T-helper 1 cell treated with Interleukin-12 subunit alpha and Interleukin-12 subunit beta and Interleukin-4 antibody, amounts not matched to agents 30 ng/mL and 1 ng/mL, for 36 hours (primary cell): ENCODE measurements at places on chromosomes 11 and 22. TPM values are rescaled to one million over a fixed set of nuclear protein-coding genes. Genes with fewer than 3 reads are reported as not detected.

Gene PNPLA5
- total RNA-seq = not detected in 2 replicates

Gene MUC5B
- total RNA-seq = not detected in 2 replicates

Gene ISX
- total RNA-seq = not detected in 2 replicates

Gene OR8K1
- not detected in 2 replicates for total RNA-seq

Gene NAT10
- 90.0 and 95.2 TPM in 2 replicates for total RNA-seq

Gene CLP1
- total RNA-seq = 19.5 and 19.9 TPM in 2 replicates

Gene MRGPRF
- total RNA-seq = not detected in 2 replicates

Gene GNAZ
- total RNA-seq = 0.22 TPM in 1 of 2 replicates, not detected in the other

Gene PARVG
- 128 and 129 TPM in 2 replicates for total RNA-seq

Gene RTL10
- total RNA-seq = 14.8 and 16.7 TPM in 2 replicates

Gene FOLR1
- not detected in 2 replicates for total RNA-seq

Gene ANO5
- 0.05 and 0.07 TPM in 2 replicates for total RNA-seq

Gene SLC5A12
- total RNA-seq = not detected in 2 replicates

Gene MCAM
- 2.8 and 3.9 TPM in 2 replicates for total RNA-seq

Gene CCDC81
- total RNA-seq = 0.66 and 1.2 TPM in 2 replicates

Gene GLYATL2
- not detected in 2 replicates for total RNA-seq

Gene PPFIBP2
- total RNA-seq = 5.4 and 5.8 TPM in 2 replicates
